ENCODE measurements at places on chromosomes 11 and 22.

DNA sequence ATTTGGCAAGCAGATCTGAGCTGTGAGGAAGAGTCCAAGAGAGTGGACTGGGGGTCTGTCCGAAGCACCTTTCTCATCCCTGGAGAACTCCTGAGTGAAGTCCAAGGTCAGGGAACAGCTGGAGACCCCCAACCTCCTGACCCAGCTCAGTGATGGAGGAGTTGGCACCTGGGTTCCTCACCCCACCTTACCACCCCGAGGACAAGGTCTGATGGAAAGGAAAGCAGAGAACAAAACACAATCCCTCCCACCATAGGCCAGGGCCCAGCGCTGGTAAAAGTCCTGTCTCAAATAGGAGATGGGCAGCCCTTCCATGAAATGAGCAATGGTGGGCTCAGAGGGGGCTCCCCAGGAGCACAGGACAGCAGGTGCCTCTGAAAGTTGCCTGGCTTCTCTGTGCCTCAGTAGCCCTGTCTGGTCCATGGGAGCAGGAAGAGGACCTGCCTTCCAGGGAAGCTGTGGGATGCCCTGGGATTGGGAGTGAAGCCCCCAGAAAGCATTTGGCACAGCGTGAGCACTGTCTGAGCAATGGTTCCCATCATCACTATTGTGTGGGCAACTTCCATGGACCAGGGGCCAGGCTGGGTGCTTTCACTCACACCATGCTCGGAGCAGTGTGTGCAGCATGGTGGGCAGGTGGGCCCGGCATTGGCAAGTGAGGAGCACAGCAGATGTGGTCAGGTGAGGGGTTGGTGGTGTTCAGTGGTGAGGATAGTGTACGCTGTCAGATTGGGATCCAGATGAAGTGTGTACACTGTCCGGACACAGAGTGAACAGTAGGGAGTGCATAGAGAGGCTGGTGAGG is 7.5 kb downstream of the TRIM29 start:
- DNase-seq = no peak

DNA sequence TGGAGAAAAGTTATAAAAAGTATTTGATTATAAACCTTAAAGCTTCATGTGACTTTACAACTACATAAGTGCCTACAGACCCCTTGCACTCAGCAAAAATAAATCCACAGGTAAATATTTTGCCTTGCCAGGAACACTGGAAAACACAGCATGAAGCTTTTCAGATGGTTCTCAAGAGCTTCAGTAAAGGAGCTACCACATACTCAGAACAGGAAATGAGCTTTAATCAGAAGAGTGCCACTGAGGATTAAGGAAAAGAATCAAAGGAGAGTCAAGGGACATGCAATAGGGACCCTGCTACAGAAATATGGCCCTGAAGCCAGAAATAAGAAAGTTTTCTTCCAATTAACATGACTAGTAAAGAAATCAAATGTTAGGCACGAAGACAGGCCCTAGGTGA is 1.2 kb downstream of the CASP1 start:
- peak; percentile 24 for DNase-seq

- peak; percentile 90 for DNase-seq
These were observed 15.7 kb upstream of the SNX32 start for GRCh38 chr11:65817835-65818680.

DNA sequence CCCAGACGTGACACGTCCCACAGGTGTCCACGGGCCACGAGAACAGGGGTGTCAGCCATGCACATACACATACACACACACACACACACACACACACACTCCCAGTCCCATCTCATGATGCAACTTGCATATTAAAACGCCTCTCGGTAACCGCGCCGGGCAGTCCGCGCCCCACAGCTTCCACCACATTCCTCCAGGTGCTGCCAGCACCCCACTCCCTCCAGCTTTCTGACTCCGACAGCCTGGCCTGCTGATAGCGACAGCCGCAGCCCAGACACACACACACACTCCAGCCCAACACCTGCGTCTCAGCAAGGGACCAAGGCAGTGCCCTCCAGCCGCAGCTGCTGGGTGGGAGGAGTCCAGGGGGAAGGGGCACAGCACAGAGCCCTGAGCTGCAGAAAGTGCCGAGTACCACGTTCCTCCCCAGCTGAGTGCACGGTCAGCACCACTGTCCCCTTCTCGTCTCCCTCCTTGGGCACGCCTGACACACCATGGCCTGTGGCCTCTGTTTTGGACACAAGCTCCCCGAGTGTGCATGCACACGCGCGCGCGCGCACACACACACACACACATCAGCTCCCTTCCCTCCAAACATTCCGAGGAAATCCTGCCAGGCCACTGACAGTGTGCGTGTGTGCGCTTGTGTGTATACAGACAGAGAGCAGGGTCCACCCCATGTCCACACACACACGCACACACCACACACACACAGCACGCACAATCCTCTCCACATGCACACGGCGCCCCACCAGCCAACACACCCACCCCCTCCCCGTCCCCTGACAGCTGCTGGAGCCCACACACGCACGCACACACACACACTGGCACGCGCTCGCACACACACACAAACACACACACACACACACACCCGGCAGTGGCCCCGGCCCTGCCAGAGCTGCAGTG is 1.2 kb downstream of the ELFN2 start:
- DNase-seq = peak; percentile 37

DNA sequence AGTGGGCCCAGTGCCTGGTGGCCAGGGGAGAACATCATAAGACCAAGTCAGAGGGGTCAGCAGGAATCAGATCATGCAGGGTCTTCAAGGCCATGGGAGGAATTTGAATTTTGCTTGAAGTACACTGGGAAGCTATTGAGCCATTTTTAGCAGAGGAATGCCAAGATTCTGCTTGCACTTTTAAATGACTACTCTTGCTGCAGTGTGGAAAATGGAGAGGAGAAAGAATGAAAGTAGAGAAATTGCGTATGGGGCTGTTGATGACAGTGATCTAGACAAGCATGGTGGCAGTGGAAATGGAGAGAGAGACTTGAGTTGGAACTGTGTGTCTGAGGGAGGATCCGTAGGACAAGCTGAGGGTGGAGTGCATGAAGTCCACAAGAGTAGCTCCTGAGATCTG is 128.1 kb downstream of the WNT7B start:
- DNase-seq = no peak

- DNase-seq = peak; percentile 27
These were observed 2.1 kb upstream of the DMC1 start for GRCh38 chr22:38572065-38572464.

DNA sequence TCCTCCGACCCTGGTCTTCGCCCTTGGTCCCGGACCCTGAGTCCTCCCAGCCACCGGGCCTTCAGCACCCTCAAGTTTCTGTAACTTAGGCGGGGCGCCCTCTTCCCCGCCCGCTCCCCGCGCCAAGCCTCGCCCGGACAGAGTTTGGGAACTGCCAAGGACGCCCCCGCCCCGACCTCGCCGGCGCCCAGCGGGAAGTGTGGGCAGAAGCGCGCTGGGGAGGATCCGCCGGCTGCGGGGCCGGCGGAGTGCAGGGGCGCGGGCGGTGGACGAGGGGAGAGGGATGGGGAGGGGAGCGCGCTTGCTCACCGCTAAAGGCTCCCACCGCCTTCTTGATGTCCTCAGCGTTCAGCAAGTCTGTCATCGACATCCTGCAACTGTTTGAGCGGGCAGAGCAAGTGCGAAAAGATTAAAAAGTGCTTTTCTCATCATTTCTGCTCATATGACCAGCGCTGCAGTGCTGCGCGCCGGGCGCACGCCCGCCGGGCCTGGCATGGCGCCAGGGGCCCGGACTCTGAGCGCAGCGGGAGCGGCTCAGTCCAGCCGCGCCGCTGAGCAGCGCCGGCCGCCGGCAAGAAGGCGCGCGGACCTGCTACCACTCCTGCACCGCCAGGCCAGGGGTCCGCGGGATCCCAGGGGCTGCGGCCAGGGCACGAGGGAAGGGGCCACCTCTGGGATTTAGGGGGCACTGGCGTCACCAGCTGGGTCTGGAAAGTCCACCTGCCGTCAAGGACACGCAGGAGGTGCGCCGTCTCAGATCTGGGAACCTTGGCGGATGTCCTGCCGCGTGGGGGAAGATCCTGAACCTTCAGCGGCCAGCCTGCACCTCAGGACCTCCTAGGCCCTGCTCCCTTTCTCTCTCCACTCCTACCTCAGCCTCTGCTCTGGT is at the start of gene PVALB:
Gene PVALB, minus strand, starts transcription at position 400 of the 889 bp plus-strand sequence. Its CDS starts 30 bp downstream, at position 370.
- peak; percentile 46 for DNase-seq

- no peak for DNase-seq
These were observed 14.0 kb downstream of the LAYN start for GRCh38 chr11:111554532-111554931.
